ENCODE measurements at places on chromosomes 3 and 15.

DNA sequence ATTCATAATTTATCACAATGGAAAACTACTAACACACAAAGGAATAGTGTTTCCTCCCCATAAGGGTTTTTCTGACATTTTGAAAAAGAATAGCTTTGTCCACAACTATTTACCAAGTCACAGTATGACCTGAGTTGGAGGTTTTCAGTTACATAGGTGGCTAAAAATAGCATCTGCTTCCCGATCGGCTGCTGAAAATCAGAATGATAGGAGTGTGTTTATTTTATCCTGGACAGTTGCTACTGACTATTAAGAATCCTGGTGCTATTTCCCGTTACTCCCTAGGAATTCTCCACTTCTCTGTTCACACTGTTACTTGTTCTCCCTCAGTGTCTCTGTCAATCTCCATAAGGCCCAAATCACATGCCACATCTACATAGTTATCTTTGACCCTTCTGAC is 353.9 kb upstream of the RARB start:
- DNase-seq: no peak

DNA sequence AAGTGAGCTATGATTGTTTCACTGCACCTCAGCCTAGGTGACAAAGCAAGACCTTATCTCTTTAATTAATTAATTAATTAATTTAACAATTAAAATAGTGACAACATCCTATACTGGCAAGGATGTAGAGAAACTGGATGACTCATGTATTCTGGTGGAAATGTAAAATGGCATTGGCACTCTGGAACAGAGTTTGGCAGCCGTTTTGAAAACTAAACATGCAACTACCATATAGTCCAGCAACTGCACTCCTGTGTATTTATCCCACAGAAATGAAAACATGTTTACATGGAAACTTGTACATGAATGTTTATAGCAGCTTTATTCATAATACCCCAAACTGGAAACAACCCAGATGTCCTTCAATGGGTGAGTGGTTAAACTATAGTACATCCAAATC is 56.6 kb downstream of the ANP32A start:
- DNase-seq: no peak

DNA sequence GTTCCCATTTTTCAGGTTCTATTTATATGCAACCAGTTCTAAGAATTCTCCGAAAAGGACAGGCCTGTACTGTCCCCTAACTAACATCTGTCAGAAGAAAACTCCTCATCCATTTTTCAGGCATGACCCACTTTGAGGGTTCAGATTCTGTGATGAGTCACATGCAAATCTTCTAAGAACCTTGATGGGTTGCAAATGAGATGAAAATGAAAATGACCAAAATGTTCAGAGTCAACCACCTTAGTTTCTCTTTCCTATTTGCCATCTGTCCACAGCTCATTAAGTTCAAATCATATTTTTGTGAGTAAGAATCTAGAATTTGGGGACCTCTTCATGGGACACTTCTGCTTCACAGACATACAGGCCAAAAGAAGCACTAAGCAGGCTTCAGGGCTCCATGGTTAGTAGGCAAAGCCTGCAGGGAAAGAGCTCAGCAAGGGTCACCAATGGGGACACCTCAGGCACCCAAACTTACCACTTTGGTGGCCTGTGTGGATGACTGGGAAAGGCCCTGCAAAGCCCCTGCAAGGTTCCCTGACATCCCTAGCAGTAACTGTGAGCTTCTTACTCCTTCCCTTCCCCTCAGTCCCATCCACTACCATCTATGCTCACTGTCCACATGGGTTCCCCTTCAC is 122.0 kb downstream of the WDR76 start:
- no peak for DNase-seq

DNA sequence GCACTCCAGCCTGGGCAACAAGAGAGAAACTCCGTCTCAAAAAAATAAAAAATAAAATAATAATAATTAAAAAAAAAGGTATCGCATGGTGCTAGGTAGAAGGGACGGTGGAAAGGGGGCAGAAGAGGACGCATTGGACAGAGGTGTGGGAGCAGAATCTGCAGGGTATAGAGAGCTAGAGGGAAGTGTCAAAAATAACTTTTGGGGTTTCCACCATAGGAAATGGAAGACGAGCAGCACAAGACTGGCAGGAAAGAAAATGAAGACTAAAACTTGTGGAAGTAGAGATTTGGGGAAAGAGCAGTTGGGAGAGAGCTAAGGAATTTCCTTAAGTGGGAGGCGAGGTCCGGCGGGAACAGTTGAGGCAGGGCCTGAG is 585 bp upstream of the MKRN2 start:
- no peak for DNase-seq

DNA sequence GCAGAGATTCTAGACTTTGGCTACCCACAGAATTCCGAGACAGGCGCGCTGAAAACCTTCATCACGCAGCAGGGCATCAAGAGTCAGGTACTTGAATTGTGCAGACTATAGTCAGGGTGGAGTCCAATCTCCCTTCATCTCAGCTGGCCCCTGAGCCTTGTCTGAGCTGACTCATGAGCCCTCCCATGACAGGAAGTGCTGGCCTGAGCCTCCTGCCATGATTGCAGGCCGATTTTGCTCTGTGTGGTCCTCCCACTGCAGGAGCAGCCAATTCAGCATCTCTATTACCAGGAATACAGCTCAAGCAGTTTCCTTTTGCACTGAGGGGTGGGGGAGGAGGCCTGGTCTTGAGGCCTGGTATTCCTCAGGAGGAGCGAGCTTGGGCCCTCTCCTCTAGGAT is 5.5 kb downstream of the AP2M1 start:
- DNase-seq: no peak

DNA sequence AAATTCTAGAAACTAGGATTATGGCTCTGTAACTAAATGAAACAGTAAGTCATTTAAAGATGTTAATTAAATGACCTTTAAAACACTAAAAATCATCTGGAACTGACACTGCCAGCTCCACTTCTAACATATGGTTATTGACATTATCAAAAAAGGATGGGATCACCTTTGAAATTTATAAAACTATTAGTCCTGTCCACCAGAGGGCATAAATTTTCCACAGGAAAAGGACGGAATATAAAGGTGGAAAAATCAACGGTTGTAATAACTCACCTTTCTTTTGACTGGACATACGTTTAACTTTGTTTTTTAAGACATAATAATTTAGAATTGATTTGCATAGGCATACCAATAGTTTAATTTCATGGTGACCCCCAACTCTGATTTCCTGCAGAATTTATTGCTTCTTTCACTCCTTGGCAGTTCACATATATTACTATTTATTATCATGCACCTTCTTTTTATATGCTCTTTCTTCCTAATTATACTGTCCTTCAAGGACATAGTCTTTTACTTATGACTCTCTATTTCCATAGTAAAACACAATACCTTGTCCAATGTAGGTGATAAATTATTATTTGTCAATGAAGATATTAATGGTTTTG is 345.7 kb downstream of the CADM2 start:
- no peak for DNase-seq

GRCh38 chr3:12902181-12902999 is 61.0 kb upstream of the RPL32 start:
- peak; percentile 78 for DNase-seq

GRCh38 chr3:65078748-65079147 is 390.9 kb upstream of the ADAMTS9 start:
- DNase-seq: no peak

GRCh38 chr3:154981201-154981600 is 98.9 kb upstream of the MME start:
- no peak for DNase-seq

- no peak for DNase-seq
Observed at GRCh38 chr3:46844397-46844796, 18.8 kb downstream of the MYL3 start.

DNA sequence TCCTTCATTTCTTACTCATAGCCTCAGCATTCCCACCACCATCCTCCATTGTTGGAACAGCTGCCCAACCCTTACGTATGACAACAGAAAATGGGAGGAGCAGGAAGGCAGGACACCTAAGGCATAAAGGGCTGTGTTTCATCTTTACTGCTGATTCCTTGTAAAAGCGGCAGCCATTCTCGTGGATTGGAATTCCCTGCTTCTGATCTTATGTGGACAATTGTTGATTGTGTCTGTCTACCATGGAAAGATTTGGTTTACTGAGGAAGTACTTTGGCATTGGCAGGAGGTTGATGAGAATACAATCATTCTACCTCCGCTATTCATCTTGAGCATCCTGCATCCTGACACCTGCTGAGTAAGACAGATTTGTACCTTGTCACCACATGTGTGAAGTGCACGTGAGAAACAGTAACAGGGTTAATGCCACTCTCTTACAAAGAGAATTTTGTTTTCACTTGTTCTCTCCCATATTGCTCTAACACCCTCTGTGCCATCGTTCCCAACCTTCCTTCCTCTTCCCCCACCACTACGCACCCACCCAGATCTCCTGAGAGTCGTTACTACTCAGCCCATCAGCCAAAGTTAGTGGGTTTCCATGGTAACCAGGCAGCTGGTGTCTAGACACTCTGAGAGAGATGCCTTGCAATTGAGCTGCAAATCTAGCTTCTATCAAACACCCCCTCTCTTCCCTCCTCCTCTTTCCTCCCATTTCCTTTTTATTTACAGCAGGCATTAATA is 75.7 kb downstream of the GAP43 start:
- DNase-seq: peak; percentile 19

DNA sequence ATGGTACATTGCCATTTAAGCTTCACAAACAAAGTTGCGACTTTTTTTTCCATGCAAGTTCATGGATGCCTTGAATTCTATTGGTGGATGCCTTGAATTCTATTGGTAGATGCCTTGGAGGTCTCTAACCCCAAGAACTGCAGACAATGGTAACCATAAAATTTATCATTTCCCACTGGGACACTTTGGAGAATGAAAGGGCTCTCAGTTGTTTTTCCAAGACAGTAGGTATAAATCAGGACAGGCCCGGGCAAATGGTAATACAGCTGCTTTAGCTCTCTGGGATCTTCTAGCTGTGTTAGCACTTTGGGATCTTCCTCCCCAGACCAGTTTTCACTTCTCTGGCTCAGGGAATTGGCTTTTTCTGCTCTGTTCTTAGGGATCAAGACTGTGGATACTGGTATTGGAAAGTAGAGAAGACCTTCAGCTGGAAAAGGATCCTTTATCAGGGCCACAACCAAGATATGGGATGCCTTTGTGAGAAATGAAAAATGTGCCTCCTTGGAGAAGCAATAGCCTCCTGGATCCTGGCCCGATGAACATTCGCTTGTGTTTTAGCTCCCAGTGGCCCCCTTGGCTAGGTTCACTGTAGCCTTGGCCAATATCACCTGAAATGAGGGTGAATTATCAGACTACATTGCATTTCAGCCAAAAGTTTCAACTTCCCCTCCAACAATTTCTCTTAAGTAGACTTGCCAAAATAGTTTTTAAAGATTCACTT is 8.3 kb downstream of the LRRC3B start:
- no peak for DNase-seq

GRCh38 chr15:55387027-55387426 is 21.1 kb downstream of the CCPG1 start:
- DNase-seq: no peak

DNA sequence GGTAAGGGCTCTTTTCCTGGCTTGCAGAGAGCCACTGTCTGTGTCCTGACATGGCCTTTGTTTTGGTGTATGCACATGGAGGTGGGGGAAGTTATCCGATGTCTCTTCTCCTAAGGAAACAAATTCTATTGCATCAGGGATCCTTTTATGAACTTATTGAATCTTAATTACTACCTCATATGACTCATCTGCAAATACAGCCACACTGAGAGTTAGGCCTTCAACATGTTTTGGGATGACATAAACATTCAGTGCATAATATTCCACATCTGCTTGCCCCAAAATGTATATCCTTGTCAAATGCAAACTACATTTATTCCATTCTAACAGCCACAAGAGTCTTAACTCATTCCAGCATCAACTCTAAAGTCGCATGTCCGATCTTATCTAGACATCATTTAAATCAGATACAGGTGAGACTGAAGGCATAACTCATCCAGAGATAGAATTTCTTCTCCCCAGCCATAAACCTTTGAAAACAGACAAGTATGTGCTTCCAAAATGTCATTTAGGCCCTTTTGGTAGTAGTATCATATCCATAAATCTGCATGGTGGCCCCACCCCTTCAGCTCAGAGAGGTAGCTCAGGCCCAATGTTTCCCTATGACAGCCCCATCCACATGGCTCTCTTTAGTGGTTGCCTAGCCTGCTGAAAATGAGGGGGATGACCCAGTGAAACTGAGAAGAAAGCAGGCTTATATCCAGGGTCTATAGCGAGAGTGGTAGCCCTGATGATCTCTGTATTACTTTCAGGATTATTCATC is 289.5 kb upstream of the ALCAM start:
- DNase-seq: no peak

GRCh38 chr3:71074423-71074822 is 509.1 kb downstream of the FOXP1 start:
- DNase-seq: no peak

DNA sequence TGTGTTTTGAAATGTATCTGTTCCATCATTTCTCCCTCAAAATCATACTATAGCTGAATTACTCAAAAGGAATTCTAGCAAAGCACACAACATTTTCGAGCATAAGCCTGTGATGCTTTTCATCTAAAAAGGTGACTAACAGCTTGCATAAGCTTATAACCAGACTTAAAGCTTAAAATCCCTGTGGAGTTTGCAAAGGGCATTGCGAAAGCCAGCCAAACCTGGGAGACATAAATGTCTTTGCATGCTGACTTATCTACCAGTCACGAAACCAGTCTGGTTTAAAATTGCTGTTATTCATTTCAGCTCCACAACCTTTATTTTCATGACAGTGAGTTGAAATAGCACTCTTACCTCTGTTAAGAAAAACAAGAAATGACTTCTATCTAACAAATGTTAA is 35.6 kb upstream of the LIPC start:
- no peak for DNase-seq
